ENCODE measurements at places on chromosomes 5 and 9. TPM values are rescaled to one million over a fixed set of nuclear protein-coding genes. Genes with fewer than 3 reads are reported as not detected.

The MYMK gene
- total RNA-seq = not detected

The CSF1R gene
- 21.4 TPM for total RNA-seq

The KCNIP1 gene
- total RNA-seq = not detected

The DEPDC1B gene
- total RNA-seq = 0.74 TPM

The DOCK8 gene
- total RNA-seq = 18.4 TPM

The PCDHB10 gene
- total RNA-seq = 3.2 TPM

The LOX gene
- total RNA-seq = 38.8 TPM

The FSTL4 gene
- 3.7 TPM for total RNA-seq

The C9 gene
- total RNA-seq = not detected

The DNAJC18 gene
- 7.6 TPM for total RNA-seq

The HTR4 gene
- 2.9 TPM for total RNA-seq

The TLX3 gene
- not detected for total RNA-seq

The PKN3 gene
- 8.3 TPM for total RNA-seq

The HSD17B4 gene
- total RNA-seq = 137 TPM

The MARVELD2 gene
- total RNA-seq = 6.4 TPM

The IFT74 gene
- 16.0 TPM for total RNA-seq

The TMEM232 gene
- 4.2 TPM for total RNA-seq

The PALM2AKAP2 gene
- total RNA-seq = 7.9 TPM

The LHX2 gene
- not detected for total RNA-seq

The HTR1A gene
- not detected for total RNA-seq

The OLFM1 gene
- total RNA-seq = 39.0 TPM

The CPLANE1 gene
- 26.5 TPM for total RNA-seq

The KLF4 gene
- total RNA-seq = 144 TPM

The INSL6 gene
- not detected for total RNA-seq

The MSX2 gene
- total RNA-seq = 1.2 TPM

The TMEFF1 gene
- not detected for total RNA-seq

The NUP214 gene
- total RNA-seq = 70.2 TPM

The GNA14 gene
- 11.0 TPM for total RNA-seq

The CEP120 gene
- 16.9 TPM for total RNA-seq

The FOXD4L3 gene
- total RNA-seq = 0.49 TPM

The IFNA16 gene
- total RNA-seq = not detected

The BTNL8 gene
- not detected for total RNA-seq

The C9orf43 gene
- total RNA-seq = not detected

The SPINK14 gene
- total RNA-seq = not detected

The LVRN gene
- 1.7 TPM for total RNA-seq

The VCAN gene
- 71.2 TPM for total RNA-seq

The PCDHGC4 gene
- 4.9 TPM for total RNA-seq

The PPP1R26 gene
- total RNA-seq = 7.9 TPM

The SLC6A7 gene
- total RNA-seq = 0.25 TPM

All from vagina (tissue), 2 donors.